Vagina (tissue), 2 donors: ENCODE measurements at places on chromosomes 6 and 20.
A peak's percentile ranks its signal among the peaks of the same experiment; 100 is the strongest.

- no peak overlapping the region for H3K4me3 ChIP-seq
- no peaks in the 10 kb centered on the region for H3K36me3 ChIP-seq
- no peak for DNase-seq
- H3K4me1 ChIP-seq, result peaks cover 18% of the 10 kb centered on the region
Observed at GRCh38 chr6:134372603-134373281, 54.8 kb upstream of the SGK1 start.

DNA sequence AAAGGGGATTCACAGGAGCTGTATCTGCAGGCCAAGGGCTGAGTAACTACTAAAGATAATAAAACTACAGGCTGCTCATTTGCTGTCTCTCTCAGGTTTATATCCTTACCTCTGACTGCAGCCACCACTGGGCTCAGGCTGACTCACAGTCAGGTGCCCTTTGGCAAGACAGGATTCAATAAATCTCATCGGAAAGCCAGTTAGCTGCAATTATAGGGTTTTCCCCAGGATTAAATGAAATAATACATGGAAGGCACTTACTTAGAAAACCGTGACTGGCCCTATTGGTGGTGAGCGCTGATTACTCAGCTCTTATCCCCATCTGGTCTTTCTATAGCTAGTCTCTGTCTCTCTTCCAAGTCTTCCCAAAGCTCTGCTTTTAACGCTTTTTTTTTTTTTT, 26.4 kb downstream of the RMND1 start:
- H3K27me3 ChIP-seq, result no peaks in the 10 kb centered on the region
- no peaks in the 10 kb centered on the region for H3K4me1 ChIP-seq
- DNase-seq, result no peak
- no peaks in the 10 kb centered on the region for H3K36me3 ChIP-seq
- H3K4me3 ChIP-seq, result no peak overlapping the region

GRCh38 chr20:16601047-16601446, 27.8 kb upstream of the KIF16B start:
- no peak overlapping the region for H3K4me3 ChIP-seq
- no peak for DNase-seq
- H3K27me3 ChIP-seq, result no peaks in the 10 kb centered on the region
- H3K27ac ChIP-seq, result no peak overlapping the region

DNA sequence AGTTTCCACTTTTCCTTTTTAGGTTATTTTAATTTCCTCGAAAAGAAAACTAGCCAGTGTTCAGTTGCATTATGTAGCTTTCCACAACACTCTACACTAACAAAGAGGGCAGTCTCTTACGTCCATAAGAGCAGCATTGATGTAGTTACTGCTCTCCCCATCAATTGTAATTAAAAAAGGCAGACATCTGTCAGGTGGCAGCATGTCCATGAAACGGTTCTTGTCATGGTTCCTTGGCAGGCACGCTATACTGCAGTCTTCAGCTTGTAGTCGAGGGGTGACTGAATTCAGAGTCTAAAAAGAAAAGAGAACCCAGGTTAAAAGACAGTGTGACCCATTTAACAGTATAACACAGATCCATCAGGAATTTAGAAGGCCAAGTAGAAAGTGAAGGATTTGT, 80.1 kb upstream of the THEMIS start:
- H3K27ac ChIP-seq, result no peak overlapping the region
- H3K4me3 ChIP-seq, result no peak overlapping the region
- H3K4me1 ChIP-seq, result no peaks in the 10 kb centered on the region
- no peak for DNase-seq

DNA sequence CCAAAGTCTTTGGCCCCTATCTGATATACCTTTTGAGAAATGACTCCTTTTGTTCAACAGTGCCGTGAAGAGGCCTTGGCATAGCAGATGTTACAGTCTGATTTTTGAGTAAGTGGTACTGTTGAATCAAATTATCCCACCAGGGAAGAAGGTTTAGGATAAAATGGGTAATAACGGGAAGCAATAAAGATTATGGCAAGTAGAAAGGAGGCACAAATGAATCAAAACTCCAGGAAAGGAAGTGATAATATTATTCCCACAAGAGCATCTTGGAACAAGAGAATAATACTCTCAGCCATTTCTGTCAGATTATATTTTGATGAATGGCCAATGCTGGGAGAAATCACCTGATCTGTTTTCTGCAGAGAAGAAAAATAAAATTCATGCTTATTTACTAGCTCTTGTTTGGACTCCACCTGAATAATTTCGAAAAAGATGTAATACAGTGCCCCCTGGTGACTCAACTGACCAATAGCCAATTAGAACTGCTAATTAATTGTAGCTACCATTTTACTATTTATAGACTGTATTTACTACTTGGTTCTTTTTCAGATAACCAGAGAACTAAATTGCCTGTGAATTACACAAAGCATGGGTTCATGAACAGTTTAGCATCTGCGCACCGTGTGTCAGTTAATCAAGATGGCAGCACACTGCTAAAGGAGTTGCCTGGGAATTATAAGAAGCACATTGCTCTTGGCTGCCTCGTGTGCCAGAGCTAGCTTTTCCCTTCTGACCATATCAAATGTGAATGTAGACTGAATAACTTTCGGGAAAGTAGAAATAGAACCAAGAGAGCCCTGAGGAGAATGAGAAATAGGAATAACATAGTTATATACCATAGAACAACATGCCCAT, 78.5 kb upstream of the TRDN start:
- H3K36me3 ChIP-seq, result no peaks in the 10 kb centered on the region
- H3K4me3 ChIP-seq, result no peak overlapping the region
- DNase-seq, result no peak
- H3K27ac ChIP-seq, result no peak overlapping the region
- H3K4me1 ChIP-seq, result no peaks in the 10 kb centered on the region
- no peaks in the 10 kb centered on the region for H3K27me3 ChIP-seq

- no peak overlapping the region for H3K4me3 ChIP-seq
- no peaks in the 10 kb centered on the region for H3K36me3 ChIP-seq
Observed at GRCh38 chr6:29510746-29511300, 23.1 kb upstream of the MAS1L start.

DNA sequence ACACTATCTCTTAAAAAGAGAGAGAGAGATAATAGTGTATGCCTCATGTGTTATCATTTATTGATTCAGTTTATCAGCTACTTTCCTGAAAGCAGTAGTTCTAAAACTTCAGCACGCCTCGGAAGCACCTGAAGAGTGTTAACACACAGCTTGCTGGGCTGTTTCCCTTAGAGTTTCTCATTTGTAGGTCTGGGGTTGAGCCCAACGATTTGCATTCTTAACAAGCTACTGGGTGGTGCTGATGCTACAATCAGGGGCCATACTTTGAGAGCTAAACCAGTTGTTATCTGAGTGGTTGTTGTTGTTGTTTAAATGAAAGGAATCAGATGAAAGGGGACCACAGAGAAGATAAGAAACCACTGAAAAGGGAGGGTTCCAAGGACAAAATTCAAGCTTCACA, 32.6 kb downstream of the SIM1 start:
- DNase-seq, result no peak
- H3K4me3 ChIP-seq, result no peak overlapping the region
- H3K36me3 ChIP-seq, result no peaks in the 10 kb centered on the region
- no peaks in the 10 kb centered on the region for H3K4me1 ChIP-seq

DNA sequence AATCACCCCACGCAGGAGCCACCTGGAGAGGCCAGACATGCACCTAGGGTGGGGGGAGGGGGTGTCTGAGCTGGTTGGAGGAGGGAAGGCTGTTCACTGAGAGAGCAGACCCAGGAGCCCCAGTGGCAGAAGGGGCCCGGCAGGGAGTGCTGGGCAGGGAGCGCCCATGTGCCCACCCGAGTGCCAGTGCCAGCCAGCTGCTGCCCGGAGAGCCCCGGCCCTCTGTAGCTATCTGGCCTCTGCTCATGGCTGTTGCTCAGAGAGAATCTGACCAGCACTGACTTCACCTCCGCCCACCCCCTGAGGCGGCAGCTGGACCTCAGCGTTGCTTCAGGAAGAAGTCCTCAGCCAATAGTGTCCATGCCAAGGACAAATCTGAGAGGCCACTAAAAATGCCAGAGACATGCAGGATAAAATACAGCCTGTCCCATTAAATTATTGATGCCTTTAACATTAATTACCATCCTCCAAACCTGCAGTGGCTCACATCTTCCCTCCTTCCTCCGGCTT, 22.8 kb downstream of the SLC17A9 start:
- H3K27ac ChIP-seq, result no peak overlapping the region
- no peak overlapping the region for H3K4me3 ChIP-seq
- peaks cover 12% of the 10 kb centered on the region for H3K4me1 ChIP-seq
- H3K27me3 ChIP-seq, result peaks cover 16% of the 10 kb centered on the region
- no peaks in the 10 kb centered on the region for H3K36me3 ChIP-seq

GRCh38 chr20:17756529-17756928, 56.8 kb downstream of the BANF2 start:
- no peak overlapping the region for H3K4me3 ChIP-seq
- H3K27ac ChIP-seq, result no peak overlapping the region
- DNase-seq, result no peak
- H3K27me3 ChIP-seq, result no peaks in the 10 kb centered on the region
- H3K36me3 ChIP-seq, result no peaks in the 10 kb centered on the region

DNA sequence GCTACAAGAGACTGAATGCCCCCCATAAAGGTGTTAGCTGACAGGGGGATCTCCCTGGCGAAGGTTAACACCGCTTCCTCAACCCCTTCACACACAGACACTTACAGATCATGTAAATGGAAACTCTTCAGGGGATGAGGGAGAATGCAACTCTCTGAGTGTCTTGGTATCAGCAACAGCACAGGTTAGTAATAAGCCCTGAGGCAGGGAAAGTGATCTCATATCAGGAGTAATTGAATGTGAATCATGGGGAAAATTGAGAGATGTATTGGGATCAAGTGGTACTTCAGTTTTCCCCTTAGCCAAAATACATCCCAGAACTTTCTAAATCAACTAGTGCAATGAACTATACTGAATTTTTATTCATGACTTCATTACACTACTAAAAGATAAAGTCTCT, 23.8 kb downstream of the OR2J3 start:
- H3K4me3 ChIP-seq, result no peak overlapping the region
- H3K4me1 ChIP-seq, result no peaks in the 10 kb centered on the region

DNA sequence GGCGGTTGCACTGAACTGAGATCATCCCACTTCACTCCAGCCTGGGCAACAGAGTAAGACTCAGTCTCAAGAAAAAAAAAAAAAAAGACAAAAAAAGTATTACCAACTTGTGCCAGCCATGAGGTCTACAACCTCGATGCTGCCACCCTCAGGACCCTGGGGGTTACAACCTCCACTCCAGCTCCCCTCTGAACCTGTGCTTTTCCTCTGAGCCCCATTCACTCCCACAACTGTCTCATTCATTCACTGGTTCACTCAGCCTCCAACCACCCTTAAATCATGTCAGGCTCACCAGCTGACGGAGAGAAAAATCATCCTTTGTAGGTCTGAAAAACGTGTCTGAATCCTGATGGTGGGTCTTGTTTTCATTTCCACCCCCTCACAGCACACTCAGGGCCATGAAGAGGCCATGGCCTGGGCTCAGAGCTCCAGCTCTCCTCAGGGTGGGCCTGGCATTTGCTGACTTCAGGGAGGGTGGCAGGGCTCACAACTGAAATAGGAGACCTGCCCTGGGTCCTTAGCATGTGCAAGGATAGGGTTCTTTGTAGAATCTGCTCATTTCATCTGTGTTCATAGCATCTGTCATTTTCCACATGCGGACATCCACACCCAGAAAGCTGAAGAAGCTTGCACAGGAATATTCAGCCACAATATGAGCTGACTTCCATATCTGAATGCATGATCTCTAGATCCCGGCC, 1.9 kb upstream of the ULBP1 start:
- peaks cover 5% of the 10 kb centered on the region for H3K27me3 ChIP-seq
- H3K36me3 ChIP-seq, result no peaks in the 10 kb centered on the region
- H3K4me3 ChIP-seq, result no peak overlapping the region
- H3K27ac ChIP-seq, result no peak overlapping the region
- H3K4me1 ChIP-seq, result peaks cover 28% of the 10 kb centered on the region
- DNase-seq, result peak; percentile 62

GRCh38 chr20:62692176-62692575, 16.5 kb upstream of the NTSR1 start:
- no peak overlapping the region for H3K4me3 ChIP-seq
- DNase-seq, result no peak
- H3K36me3 ChIP-seq, result no peaks in the 10 kb centered on the region
- no peaks in the 10 kb centered on the region for H3K27me3 ChIP-seq
- peaks cover 7% of the 10 kb centered on the region for H3K4me1 ChIP-seq

GRCh38 chr6:17429383-17430061, 36.1 kb downstream of the CAP2 start:
- no peak overlapping the region for H3K4me3 ChIP-seq
- no peak for DNase-seq
- no peaks in the 10 kb centered on the region for H3K4me1 ChIP-seq
- no peak overlapping the region for H3K27ac ChIP-seq

DNA sequence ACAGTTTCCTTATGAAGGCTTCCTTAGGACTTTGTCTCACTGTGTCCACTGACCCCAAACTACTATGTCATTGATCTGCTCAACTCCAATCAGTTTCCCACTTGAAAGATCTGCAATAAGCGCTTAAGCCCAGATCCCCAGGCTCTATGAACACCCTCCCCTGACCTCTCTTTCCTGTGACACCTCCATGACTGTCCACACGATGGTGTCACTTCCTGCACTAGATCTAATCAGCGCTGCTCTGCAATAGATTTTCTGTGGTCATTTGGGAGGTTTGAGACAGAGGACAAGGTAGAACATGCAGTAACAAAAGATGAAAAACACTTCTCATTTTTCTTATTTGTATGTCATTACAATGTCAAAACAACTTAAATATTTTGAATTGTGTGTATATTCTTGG, 304.6 kb upstream of the AGPAT4 start:
- H3K4me3 ChIP-seq, result no peak overlapping the region
- no peaks in the 10 kb centered on the region for H3K36me3 ChIP-seq
- no peak for DNase-seq
- H3K27ac ChIP-seq, result no peak overlapping the region
- no peaks in the 10 kb centered on the region for H3K27me3 ChIP-seq

- DNase-seq, result no peak
- H3K4me1 ChIP-seq, result peaks cover 4% of the 10 kb centered on the region
- H3K4me3 ChIP-seq, result no peak overlapping the region
- H3K27ac ChIP-seq, result no peak overlapping the region
- no peaks in the 10 kb centered on the region for H3K36me3 ChIP-seq
- H3K27me3 ChIP-seq, result no peaks in the 10 kb centered on the region
Observed at GRCh38 chr6:21634582-21634981, 41.0 kb downstream of the SOX4 start.

DNA sequence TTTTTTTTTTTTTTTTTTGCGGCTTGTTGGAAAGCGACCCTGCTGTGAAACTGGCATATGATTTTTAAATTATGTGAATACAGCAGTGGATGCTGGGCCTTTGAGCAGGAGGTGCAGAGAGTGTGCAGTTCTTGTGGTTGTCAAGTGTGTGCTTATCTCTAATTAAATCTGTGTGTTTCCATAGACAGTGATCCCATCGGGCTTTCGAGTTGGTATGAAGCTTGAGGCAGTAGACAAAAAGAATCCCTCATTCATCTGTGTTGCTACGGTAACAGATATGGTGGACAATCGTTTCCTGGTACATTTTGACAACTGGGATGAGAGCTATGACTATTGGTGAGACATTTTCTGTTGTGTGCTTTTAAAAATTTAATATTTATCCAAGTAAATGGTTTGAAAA, 52.4 kb downstream of the L3MBTL3 start:
- DNase-seq, result no peak
- H3K36me3 ChIP-seq, result no peaks in the 10 kb centered on the region
- no peaks in the 10 kb centered on the region for H3K27me3 ChIP-seq
- no peaks in the 10 kb centered on the region for H3K4me1 ChIP-seq
- H3K4me3 ChIP-seq, result no peak overlapping the region
